Uterus (tissue), 4 donors: ENCODE measurements at places on chromosomes 13 and 19. TPM values are rescaled to one million over a fixed set of nuclear protein-coding genes. Genes with fewer than 3 reads are reported as not detected.

The NKG7 gene
- total RNA-seq = not detected

The SPRED3 gene
- total RNA-seq = not detected

The ADGRE3 gene
- not detected for total RNA-seq

The BBC3 gene
- 3.2 TPM for total RNA-seq

The SLC25A41 gene
- not detected for total RNA-seq

The MEIOSIN gene
- total RNA-seq = not detected

The TNFSF13B gene
- not detected for total RNA-seq

The DCT gene
- 0.91 TPM for total RNA-seq

The FCGBP gene
- 10.7 TPM for total RNA-seq

DNA sequence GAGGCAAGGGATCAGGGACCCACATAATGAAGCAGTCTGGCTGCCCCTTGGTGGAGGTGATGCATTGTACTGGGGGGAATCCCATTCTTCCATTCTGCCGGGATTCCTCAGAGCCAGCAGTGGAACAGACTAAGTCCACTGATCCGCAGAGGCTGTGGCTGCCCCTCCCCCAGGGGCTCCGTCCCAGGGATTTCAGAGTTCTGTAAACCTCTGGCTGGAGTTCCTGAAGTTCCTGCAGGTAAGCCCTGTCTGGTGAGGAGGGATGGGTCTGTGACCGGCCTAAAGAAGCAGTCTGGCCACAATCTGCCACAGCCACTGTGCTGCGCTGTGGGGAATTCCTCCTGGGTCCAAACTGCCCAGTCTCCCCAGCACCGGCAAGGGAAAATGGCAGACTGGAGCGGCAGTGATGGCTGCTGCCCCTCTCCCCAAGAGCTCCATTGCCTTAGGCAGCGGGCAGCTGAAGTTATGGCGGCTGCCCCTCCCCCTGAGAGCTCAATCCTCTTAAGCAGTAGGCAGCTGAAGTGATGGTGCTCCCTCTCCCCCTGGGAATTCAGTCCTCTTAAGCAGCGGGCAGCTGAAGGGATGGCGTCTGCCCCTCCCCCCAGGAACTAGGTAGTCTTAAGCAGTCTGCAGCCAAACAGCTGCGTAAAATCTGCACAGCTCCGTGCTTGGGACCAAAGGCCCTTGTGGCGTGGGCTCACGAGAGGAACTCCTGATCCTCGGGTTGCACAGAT, 155.7 kb downstream of the PCDH17 start:
- no peak for DNase-seq
- H3K27ac ChIP-seq = no peak overlapping the region
- no peaks in the 10 kb centered on the region for H3K36me3 ChIP-seq
- H3K27me3 ChIP-seq = no peaks in the 10 kb centered on the region
- H3K4me1 ChIP-seq = no peaks in the 10 kb centered on the region
- H3K4me3 ChIP-seq = no peak overlapping the region

GRCh38 chr13:36879218-36879938, 40.7 kb downstream of the SMAD9 start:
- H3K27ac ChIP-seq = no peak overlapping the region
- no peaks in the 10 kb centered on the region for H3K27me3 ChIP-seq
- no peak overlapping the region for H3K4me3 ChIP-seq
- H3K36me3 ChIP-seq = no peaks in the 10 kb centered on the region
- no peaks in the 10 kb centered on the region for H3K4me1 ChIP-seq

- H3K27ac ChIP-seq = no peak overlapping the region
- H3K4me3 ChIP-seq = no peak overlapping the region
- no peaks in the 10 kb centered on the region for H3K4me1 ChIP-seq
- DNase-seq = no peak
- H3K36me3 ChIP-seq = no peaks in the 10 kb centered on the region
Measured at GRCh38 chr13:21355304-21355703, 103.8 kb downstream of the ZDHHC20 start.

- H3K27ac ChIP-seq = no peak overlapping the region
- no peaks in the 10 kb centered on the region for H3K4me1 ChIP-seq
- DNase-seq = no peak
- no peaks in the 10 kb centered on the region for H3K27me3 ChIP-seq
- H3K36me3 ChIP-seq = no peaks in the 10 kb centered on the region
Measured at GRCh38 chr19:33722456-33723239, 74.0 kb upstream of the KCTD15 start.

GRCh38 chr13:97214921-97215320, 7.2 kb upstream of the MBNL2 start:
- H3K4me3 ChIP-seq = no peak overlapping the region
- H3K27me3 ChIP-seq = no peaks in the 10 kb centered on the region
- H3K4me1 ChIP-seq = no peaks in the 10 kb centered on the region
- H3K36me3 ChIP-seq = no peaks in the 10 kb centered on the region
- DNase-seq = no peak
- H3K27ac ChIP-seq = no peak overlapping the region

GRCh38 chr19:33868076-33868735, 71.5 kb downstream of the KCTD15 start:
- H3K36me3 ChIP-seq = no peaks in the 10 kb centered on the region
- H3K4me3 ChIP-seq = no peak overlapping the region
- H3K27ac ChIP-seq = no peak overlapping the region
- H3K4me1 ChIP-seq = no peaks in the 10 kb centered on the region
- no peaks in the 10 kb centered on the region for H3K27me3 ChIP-seq

DNA sequence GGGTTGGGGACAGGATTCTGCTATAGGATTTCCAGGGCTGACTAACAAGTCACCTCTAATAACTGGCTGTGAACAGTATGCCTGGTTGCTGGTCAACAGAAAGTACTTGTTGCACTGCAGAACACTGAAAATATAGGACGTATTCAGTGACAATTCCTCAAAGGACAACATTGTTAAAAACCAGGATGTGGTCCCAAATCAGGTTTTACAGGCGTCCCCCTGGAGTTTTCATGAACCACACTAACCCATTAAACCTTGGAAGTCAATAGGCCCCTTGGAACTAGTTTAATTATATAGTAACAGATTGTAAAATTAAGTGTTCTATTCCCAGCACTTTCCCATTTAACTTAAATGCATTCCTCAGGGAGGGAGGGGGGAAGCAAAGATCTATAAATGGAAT, 495.4 kb downstream of the TBC1D4 start:
- DNase-seq = no peak
- no peaks in the 10 kb centered on the region for H3K4me1 ChIP-seq
- no peak overlapping the region for H3K27ac ChIP-seq

- no peaks in the 10 kb centered on the region for H3K36me3 ChIP-seq
- H3K27ac ChIP-seq = no peak overlapping the region
- no peaks in the 10 kb centered on the region for H3K27me3 ChIP-seq
- DNase-seq = no peak
Measured at GRCh38 chr19:29245215-29245614, 32.3 kb upstream of the UQCRFS1 start.

DNA sequence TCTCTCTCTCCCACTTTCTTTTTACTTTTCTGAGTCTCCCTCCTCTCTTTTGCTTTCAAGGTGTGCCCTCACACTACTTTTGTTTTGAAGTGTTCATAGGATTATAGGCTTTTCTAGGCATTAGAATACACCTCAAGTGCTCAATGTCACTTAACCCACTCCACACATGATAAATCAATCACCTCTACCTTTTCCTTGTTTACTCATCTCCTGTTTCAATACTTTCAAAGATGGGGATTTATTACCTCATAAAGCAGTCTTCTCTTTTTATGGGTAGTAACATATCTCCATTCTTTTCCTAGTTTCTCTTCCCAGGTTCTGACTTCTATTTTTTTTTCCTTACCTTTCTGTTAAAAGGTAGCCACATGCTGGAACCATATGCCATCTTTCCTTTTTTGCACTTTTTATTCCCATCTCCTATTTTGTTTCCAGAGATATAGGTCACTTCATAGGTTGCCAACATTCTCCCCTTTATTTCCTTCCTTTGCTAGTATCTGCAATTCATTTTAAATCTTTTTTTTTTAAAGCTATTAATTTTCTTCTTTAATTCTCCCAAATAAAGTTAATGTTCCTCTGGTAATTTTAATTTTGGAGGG, 137.6 kb upstream of the SLC10A2 start:
- no peaks in the 10 kb centered on the region for H3K4me1 ChIP-seq
- H3K4me3 ChIP-seq = no peak overlapping the region
- no peak for DNase-seq
- no peaks in the 10 kb centered on the region for H3K36me3 ChIP-seq
- H3K27ac ChIP-seq = no peak overlapping the region

GRCh38 chr19:43470288-43470687, 4.9 kb upstream of the LYPD3 start:
- no peaks in the 10 kb centered on the region for H3K4me1 ChIP-seq
- no peak overlapping the region for H3K27ac ChIP-seq
- DNase-seq = no peak
- H3K4me3 ChIP-seq = no peak overlapping the region
- no peaks in the 10 kb centered on the region for H3K27me3 ChIP-seq

GRCh38 chr13:94620286-94620896, 18.7 kb downstream of the GPR180 start:
- DNase-seq = no peak
- no peak overlapping the region for H3K27ac ChIP-seq
- no peak overlapping the region for H3K4me3 ChIP-seq
- no peaks in the 10 kb centered on the region for H3K36me3 ChIP-seq

- no peaks in the 10 kb centered on the region for H3K27me3 ChIP-seq
- no peaks in the 10 kb centered on the region for H3K36me3 ChIP-seq
- no peak for DNase-seq
- peak overlapping the region; percentile 71 for H3K4me3 ChIP-seq
- peak overlapping the region; percentile 95 for H3K27ac ChIP-seq
- peaks cover 13% of the 10 kb centered on the region for H3K4me1 ChIP-seq
Measured at GRCh38 chr13:44578067-44578400, 1.9 kb upstream of the TSC22D1 start.

DNA sequence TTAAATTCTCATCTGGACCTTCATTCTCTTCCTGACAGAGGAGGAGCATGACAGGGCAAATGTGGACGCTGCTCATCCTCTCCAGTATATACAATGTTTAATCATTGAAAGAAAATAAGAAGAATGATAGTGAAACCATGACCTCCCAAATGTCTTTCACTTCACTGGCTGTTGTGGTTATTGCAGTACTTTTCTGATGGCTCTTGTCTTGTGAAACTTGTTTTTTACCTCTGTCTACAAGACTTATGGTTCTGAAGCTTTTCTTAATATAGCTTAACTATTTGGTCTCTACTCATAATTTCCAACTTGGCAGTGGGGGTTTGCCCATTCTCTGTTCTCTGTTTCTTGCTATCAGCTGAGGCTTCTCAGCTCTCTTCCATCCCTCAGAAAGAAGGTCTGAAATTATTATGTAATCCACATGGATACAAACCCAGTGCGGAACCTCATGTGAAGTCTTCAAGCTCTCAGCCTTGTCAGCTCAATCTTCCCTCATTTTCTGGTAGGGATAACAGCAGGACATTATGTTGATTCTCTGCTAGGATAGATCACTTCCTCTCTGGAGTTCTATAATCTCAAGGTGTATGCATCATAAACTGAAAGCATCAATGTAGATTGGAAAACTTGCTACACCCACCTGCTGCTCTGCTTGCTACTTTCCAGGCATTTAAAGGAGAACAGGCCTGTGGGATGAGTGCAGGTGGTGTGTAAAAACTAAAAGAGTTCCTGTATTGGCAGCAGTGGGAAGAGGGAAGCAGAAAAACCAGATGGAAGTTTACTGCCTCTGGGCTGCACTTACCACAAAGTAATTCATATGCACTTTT, 250.3 kb upstream of the HTR2A start:
- H3K36me3 ChIP-seq = no peaks in the 10 kb centered on the region
- H3K4me3 ChIP-seq = no peak overlapping the region
- no peaks in the 10 kb centered on the region for H3K27me3 ChIP-seq
- no peak overlapping the region for H3K27ac ChIP-seq
- H3K4me1 ChIP-seq = peaks cover 3% of the 10 kb centered on the region

- H3K4me3 ChIP-seq = no peak overlapping the region
- no peak overlapping the region for H3K27ac ChIP-seq
- no peak for DNase-seq
- H3K27me3 ChIP-seq = peaks cover 32% of the 10 kb centered on the region
Measured at GRCh38 chr19:4279267-4279529, 132 bp downstream of the SHD start.

- H3K4me1 ChIP-seq = no peaks in the 10 kb centered on the region
- H3K27me3 ChIP-seq = no peaks in the 10 kb centered on the region
- H3K4me3 ChIP-seq = no peak overlapping the region
- no peaks in the 10 kb centered on the region for H3K36me3 ChIP-seq
- no peak overlapping the region for H3K27ac ChIP-seq
- no peak for DNase-seq
Measured at GRCh38 chr19:5078182-5078581, 109.3 kb downstream of the KDM4B start.

DNA sequence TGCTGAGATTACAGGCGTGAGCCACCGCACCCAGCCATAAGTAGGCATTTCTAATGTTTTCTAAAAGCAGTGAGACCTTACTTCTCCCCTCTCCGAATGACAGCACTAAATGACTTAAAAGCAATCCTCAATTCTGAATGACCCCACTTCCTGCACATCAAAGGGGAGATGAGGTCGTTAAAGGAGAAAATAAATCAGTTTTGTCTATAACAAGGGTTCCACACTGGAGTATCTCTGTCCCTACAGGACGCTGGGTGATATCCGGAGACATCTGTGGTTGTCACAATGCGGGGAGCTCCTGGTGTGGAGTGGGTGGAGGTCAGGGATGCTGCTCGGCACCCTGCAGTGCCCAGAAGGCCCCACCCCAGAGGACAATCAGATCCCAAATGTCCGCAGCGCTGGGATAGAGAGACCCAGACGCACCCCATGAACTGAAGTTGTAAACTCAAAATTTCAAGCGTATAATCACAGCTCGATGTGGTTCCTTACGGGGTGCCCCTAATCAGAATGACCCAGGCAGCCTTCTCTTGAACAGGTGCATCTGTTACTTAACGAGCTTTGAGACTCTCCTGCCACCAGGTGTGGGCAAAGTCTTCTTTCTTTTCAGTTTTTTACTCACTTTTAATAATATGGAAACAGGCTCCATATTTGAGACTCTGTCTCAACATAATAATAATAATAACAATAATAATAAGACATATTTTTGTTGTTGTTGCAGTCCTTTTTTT, 2.9 kb downstream of the GNG7 start:
- H3K4me3 ChIP-seq = no peak overlapping the region
- H3K27me3 ChIP-seq = no peaks in the 10 kb centered on the region
- DNase-seq = no peak
- peaks cover 8% of the 10 kb centered on the region for H3K4me1 ChIP-seq
- H3K36me3 ChIP-seq = no peaks in the 10 kb centered on the region

- H3K27ac ChIP-seq = no peak overlapping the region
- H3K4me3 ChIP-seq = no peak overlapping the region
- no peaks in the 10 kb centered on the region for H3K36me3 ChIP-seq
- H3K27me3 ChIP-seq = no peaks in the 10 kb centered on the region
Measured at GRCh38 chr13:93547886-93548285, 321.3 kb downstream of the GPC6 start.

DNA sequence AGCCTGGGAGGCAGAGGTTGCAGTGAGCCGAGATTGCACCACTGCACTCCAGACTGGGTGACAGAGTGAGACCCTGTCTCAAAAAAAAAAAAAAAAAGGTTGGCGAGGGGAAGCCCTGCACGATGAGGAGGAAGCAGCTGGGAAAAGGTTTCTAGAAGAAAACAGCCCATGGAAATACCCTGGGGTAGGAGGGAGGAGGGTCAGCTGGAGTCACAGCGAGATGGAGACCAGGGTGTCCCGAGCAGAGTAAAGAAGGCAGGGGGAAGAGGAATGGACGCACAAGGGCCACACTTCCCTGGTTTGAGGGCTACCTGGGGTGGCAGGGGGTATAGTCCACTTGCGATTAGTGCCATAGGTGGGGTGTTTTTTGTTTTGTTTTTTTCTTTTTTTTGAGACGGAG, 6.4 kb downstream of the KANK3 start:
- no peak overlapping the region for H3K4me3 ChIP-seq
- no peaks in the 10 kb centered on the region for H3K4me1 ChIP-seq
- H3K36me3 ChIP-seq = no peaks in the 10 kb centered on the region
- DNase-seq = no peak
- H3K27ac ChIP-seq = no peak overlapping the region
- peaks cover 14% of the 10 kb centered on the region for H3K27me3 ChIP-seq
